NCI-H2081 treated with DMSO at 0.1 percent for 48 hours (cell line): ENCODE measurements at places on chromosomes 11 and 22.

GRCh38 chr11:313787-314553 is at the start of gene IFITM1:
Gene IFITM1, plus strand, starts transcription at chr11:314040. Its CDS starts 131 bp downstream, at chr11:314171.
- no peak for DNase-seq

- DNase-seq: no peak
Measured at GRCh38 chr22:45503050-45503815, 550 bp downstream of the FBLN1 start.

DNA sequence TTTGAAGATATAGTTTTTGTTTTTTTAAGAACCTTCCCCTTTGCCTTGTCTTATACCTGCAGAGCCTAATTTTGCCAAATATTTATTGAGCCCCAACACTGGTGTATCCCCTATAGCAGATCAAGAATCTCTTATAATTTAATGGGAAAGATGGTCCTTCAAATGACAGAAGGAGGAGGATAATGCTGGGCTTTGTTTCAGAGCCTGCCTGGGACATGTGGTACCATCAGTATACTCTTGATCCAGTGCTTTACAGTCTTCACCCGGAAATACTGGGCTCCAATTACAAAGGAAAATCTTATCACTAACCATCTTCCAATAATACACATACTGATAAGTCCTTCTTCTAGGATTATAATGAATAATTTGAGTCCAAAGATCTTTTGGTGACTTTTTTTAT is 84.7 kb downstream of the GAB2 start:
- no peak for DNase-seq

DNA sequence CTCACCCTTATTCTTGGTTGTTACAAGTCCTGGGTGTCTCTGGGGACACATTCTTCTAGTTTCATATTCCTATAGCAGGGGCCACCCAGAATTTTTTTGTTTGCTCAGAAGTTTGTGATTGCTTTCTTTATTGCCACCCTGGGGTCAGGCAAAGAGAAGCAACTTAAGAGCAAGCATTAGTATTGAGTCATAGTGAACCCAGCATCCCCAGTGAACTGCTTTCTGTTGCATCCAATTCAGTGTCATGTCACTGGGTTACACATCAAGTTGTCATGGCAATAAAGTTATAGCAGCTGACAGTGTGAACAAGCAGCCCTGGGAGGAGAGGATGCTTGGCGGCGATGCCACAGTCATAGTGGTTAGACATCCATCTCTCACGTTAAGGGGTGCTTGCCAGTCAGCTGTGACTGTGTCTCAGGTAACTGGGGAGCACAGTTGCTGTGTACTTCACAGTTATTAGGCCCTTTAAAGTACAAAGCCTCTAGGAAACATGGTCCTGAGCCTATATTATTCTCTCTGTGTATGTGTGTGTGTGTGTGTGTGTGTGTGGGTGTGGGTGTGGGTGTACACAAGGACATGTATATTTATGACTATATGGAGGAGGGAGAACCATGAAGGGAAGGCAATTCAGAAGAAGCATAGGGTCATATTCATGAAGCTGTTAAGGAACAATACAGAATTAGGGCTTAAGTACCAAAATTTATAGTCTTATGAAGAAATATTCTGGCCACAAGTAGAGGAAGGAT is 52.5 kb downstream of the TRIM44 start:
- DNase-seq: no peak

GRCh38 chr22:16922706-16923105 is 85.3 kb downstream of the GAB4 start:
- DNase-seq: no peak

DNA sequence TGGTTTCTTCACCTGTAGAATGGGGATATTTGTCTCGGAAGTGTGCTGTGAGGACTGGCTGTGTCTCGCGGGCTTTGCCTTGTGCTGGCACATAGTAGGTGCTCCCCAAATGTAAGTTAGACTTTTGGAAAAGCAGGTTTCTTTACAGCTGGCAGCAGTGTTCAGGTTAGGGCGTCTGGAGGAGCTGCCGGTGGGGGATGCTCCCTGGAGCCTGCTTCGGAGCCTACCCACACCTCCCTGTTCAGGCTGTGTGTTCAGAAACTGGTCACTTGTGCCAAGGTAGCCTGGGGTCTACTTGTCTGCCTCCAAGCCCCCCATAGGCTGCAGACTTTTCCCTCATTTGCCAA is 60.0 kb downstream of the OTOG start:
- DNase-seq: no peak

- DNase-seq: no peak
Measured at GRCh38 chr22:30033901-30034300, 46.4 kb upstream of the HORMAD2 start.

DNA sequence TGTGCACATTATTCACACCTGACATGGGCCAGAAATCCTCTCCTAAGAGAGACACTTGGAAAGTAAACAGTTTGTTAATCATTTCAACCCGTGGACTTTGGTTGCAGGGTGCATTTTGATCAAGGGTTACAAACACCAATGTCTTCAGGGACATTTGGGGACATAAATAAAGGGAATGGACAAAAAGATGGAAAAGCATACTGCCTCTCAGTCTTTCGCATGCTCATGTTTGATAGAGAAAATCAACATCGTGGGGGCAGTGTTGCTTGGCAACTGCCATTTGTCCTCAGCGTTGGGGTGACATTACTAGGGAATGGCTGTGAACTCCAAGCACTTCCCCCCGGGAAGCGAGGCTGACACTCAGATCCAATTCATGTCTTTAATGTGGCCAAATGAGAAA is 114.7 kb upstream of the OR4B1 start:
- no peak for DNase-seq

- DNase-seq: no peak
Measured at GRCh38 chr11:118533769-118534729, 3.1 kb downstream of the TMEM25 start.

DNA sequence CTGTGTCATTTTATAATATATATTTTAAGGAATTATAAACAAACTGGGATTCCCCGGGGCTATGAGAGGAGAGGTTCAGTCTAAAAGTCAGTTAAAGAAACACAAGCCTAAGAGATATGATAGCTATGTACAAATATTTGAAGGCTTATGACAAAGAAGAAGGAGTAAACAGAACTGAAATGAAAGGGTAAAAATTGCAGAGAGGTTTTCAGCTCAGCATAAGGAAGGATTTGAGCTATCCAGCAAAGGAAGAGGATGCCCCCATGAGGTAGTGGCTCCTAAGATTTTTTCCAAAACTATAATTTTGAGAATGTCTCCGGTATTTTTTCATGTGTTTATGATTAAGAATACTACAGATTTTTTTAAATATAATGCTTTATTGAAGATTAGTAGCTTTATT is 57.9 kb upstream of the ANGPTL5 start:
- no peak for DNase-seq

GRCh38 chr11:27031754-27032153 is 8.9 kb upstream of the BBOX1 start:
- DNase-seq: no peak

- DNase-seq: no peak
Measured at GRCh38 chr11:1059759-1060158, 14.9 kb upstream of the MUC2 start.

- no peak for DNase-seq
Measured at GRCh38 chr22:17707526-17707925, 66.7 kb downstream of the BID start.

- no peak for DNase-seq
Measured at GRCh38 chr11:95341221-95341620, 110.2 kb upstream of the SESN3 start.

DNA sequence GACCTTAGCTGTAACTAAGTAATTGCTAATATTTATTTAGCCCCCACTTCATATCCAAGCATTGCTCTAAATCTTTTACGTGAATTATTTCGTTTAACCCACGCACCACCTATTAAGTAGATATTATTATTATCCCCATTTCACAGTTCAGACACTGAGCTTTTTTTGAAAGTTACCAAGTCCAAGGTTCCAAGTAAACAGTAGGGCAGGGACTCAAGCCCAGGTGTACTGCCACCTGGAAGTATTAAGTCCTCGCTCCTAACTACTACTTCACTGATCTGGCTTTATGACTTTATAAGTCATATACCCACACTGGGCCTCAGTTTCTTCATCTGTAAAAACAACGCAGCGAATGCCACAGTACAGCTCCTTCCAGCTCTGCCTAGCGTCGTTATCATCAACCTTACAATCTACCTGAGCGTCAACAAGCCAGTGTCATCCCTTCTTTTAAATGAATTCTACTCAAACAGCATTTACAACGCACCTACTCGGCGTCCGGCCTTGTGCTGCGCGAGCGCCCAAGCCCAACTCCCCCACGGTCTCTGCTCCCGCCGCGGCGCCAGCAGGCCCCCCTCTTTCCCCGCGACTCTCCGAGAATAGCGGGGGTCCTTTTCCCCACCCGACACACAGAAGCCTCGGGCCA is 624 bp downstream of the TMEM41B start:
- no peak for DNase-seq

DNA sequence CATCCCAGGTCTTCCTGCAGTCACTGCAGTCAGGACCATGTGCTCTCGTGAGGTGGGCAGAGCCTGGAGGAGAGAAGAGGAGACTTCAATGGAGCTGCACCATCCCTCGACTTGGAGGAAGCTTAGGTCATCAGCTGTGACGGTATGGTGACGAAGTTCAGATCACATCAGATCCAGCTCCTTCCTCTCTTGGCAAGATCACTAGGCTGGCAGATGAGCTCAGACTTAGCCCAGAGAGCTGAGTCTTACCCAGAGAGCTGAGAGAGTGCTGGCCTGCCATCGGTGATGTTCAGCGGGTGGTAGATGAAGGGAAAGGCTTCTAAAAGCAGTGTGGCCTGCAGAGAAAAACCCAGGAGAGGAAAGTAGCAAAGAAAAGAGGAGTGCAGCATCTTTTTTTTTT is 1.8 kb upstream of the SLC15A3 start:
- DNase-seq: no peak

- DNase-seq: no peak
Measured at GRCh38 chr11:78905756-78906155, 331.1 kb upstream of the NARS2 start.

DNA sequence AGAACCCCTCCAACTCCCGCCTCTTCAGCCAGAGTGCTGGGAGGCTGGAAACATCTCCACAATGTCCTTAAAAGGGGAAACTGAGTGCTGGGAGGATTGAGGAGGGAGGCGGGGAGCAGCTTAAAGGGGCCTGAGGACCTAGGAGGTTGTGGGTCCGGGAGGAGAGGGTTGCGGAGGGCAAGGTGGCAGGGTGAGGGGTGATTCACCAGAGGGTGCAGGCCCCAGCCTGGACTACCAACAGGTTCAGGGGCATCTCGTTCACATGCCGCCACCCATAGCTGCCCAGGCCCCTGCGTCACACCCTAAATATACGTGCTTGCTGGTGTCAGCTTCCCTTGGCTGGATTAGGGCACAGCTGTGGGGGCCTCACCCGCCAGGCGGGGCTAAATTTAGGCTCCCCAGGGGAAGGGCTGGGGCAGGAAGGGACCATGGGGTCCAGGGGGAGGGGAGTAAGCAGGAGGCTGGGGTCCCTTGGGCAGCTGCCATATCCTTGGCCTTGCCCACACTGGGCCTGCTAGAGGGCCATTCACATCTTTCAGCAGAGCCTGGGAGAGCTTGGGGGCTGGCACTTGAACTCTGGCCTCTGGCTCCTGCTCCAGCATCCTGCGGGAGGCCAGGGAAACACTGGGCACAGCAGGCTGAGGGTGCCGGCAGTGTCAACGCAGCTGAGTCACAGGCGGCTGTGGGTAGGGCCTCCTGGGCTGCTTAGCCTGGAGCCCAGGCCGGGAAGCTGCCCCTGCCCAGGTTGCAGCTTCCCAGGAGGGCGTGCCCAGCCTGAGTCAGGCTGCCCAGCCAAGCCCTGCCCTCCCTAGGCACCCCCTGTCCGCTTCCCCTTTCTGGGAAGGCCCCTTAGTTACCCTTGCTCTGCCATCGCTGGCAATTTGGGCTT is 1.3 kb downstream of the EHBP1L1 start:
- no peak for DNase-seq

- no peak for DNase-seq
Measured at GRCh38 chr11:120146413-120147093, 8.6 kb upstream of the TRIM29 start.

DNA sequence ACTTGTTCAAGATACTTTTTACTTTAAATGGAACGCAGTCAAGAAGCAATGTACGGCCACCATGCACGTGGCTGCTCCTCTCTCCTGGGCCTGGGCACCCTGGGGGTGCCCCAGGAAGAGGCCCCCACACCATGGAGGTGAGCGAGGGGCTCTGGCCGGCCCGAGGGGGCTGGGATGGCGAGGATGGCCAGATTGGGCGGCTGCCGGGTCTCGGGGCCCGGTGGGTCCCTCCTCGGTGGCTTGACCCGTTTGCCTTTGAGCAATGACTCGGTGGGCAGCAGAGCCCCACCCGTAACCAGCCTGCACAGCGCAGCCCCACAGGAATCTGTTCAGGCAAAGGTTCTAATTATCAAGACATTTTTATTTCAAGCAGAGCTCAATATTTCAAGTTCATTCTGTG is 167.4 kb downstream of the BRD1 start:
- DNase-seq: no peak

DNA sequence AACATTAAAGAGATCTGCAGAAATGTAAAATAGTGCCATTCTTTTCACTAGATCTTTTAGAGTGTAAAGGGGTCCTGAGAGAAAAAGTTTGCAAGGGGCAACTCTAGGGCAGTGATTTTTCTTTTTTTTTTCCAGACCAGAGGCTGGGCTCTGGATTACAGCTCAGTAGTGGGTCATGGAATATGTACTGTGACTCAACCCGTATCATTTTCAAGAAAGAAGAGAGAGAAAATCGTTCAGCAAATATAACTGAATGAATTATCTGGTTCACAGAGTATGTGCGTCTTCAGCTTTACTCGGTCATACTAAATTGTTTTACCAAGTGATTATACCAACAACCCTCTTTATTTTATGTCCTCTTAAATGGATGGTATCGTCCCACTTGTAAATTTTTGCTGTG is 3.8 kb downstream of the CEP57 start:
- no peak for DNase-seq

- no peak for DNase-seq
Measured at GRCh38 chr11:35558513-35558912, 33.1 kb upstream of the PAMR1 start.

DNA sequence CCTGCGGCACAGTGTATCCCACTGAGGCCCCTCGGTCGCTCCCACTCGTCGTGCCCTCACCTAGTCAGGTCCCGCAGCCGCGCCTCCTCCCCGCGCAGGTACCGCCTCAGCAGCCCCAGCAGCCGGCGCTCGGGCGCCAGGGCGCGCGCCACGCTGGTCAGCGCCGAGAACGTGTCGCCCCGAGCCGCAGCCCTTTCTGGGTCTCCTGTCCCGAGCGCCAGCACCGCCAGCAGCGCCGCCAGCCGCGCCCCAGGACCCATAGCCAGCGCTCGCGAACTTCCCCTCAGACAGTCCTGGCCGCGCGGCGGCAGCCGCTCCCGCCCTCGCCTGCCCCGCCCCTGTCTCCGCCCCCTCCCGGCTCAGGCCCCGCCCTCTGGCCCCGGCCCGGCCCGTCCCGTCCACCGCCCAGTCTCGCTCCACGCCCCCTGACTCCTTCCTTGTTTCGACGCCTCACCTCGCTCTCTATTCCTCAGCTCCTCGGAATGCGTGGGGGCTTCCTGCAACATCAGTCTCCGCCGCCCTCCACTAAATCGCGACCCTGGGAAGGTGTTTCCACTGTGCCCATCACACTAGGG is at the start of gene P4HA3:
Gene P4HA3, minus strand, starts transcription at position 289 of the 575 bp plus-strand sequence. Its CDS starts 29 bp downstream, at position 260.
- no peak for DNase-seq
